Right atrium auricular region (tissue), 2 donors: ENCODE measurements at places on chromosomes 1 and 21. TPM values are rescaled to one million over a fixed set of nuclear protein-coding genes. Genes with fewer than 3 reads are reported as not detected.

DNA sequence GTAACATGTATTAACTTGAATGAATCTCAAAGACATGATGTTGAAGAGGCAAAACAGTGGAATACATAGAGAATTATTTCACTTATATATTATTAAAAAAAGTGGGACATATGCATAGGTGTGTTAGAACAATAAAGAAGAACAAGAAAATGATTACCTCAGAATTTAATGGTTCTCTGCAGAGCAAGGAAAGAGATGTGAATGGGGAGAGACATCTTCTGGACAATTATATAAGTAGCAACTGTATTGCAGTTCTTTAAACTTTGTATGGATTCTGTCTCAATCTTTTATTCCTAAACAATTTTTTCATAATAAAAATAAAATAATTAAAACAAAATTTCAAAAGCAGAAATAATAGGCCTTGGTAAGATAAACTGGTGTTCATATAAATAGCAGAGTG, 674.9 kb upstream of the ADGRL4 start:
- H3K36me3 ChIP-seq: no peaks in the 10 kb centered on the region
- H3K27ac ChIP-seq: no peak overlapping the region
- no peak overlapping the region for H3K4me3 ChIP-seq

Gene PATJ
- total RNA-seq: 37.9 TPM

GRCh38 chr1:2786329-2787162, 14.9 kb downstream of the TTC34 start:
- no peak overlapping the region for H3K27ac ChIP-seq
- H3K4me3 ChIP-seq: no peak overlapping the region
- H3K27me3 ChIP-seq: peaks cover 4% of the 10 kb centered on the region
- no peaks in the 10 kb centered on the region for H3K36me3 ChIP-seq
- no peak for DNase-seq

- H3K4me1 ChIP-seq: no peaks in the 10 kb centered on the region
- DNase-seq: no peak
- no peaks in the 10 kb centered on the region for H3K27me3 ChIP-seq
- no peak overlapping the region for H3K4me3 ChIP-seq
Observed at GRCh38 chr21:42565206-42565810, 51.7 kb downstream of the SLC37A1 start.

- H3K27me3 ChIP-seq: no peaks in the 10 kb centered on the region
- H3K36me3 ChIP-seq: no peaks in the 10 kb centered on the region
- no peaks in the 10 kb centered on the region for H3K4me1 ChIP-seq
- H3K4me3 ChIP-seq: no peak overlapping the region
Observed at GRCh38 chr1:76330991-76331603, 256.6 kb downstream of the ST6GALNAC3 start.

DNA sequence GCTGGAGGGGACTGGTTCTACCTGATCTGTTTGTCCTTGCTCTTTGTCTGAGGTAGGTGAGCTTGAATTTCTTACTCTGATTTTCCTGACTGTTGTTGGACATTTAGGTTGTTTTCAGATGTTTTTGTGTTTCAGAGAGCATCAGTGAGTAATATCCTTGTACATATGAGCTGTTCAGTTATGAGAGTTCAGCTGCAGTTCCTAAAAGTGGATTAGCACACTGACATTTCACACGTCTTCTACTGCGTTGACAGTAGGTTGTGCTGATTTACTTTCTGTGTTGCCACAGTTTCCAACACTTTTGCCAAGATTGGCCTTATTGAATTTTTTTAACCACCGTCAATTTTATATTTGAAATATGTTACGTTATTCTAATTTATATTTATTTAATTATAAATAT, 27.7 kb downstream of the CXADR start:
- H3K4me3 ChIP-seq: no peak overlapping the region
- H3K36me3 ChIP-seq: no peaks in the 10 kb centered on the region
- H3K27ac ChIP-seq: peak overlapping the region; percentile 11
- H3K4me1 ChIP-seq: no peaks in the 10 kb centered on the region
- no peaks in the 10 kb centered on the region for H3K27me3 ChIP-seq

DNA sequence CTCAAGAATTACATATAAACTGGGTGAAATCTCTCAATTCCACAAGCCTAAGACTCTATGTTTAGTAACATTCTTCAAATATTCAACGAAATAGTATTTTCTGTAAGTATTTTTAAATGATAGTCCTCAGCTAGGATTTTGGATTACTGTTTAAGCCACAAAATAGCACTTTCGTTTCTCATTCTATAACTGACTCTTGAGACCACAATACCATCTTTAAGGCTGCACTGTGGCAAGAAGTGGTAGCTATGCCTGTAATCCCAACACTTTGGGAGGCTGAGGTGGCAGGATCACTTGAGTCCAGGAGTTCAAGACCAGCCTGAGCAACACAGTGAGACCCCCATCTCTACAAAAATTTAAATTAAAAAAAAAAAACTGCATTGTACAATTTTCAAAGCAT, 126.7 kb downstream of the CDC42BPA start:
- H3K27ac ChIP-seq: no peak overlapping the region
- H3K36me3 ChIP-seq: no peaks in the 10 kb centered on the region
- H3K4me1 ChIP-seq: no peaks in the 10 kb centered on the region
- H3K4me3 ChIP-seq: no peak overlapping the region
- DNase-seq: no peak

DNA sequence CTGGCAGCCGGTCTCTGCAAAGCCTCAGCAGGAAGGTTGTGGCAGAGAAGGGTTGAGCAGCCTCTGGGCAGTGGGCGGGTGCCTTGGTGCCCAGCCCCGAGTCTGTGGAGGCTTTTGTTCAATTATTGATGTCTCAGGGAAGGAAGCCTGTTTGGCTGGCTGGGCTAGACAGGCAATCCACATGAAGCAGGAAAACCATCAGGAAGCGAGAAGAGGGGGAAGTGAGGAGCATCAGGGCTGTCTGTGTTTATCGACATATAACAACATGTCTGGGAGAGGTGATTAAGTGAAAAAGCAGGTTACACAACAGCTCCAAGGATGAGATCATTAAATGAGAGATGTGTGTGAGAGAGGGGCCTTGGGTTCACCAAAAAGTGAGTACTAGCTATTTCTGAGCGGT, 105.4 kb downstream of the UBE2U start:
- no peaks in the 10 kb centered on the region for H3K4me1 ChIP-seq
- no peak overlapping the region for H3K4me3 ChIP-seq
- no peaks in the 10 kb centered on the region for H3K27me3 ChIP-seq
- no peaks in the 10 kb centered on the region for H3K36me3 ChIP-seq
- no peak for DNase-seq

Gene PALMD
- 78.7 TPM for total RNA-seq

- no peak for DNase-seq
- no peaks in the 10 kb centered on the region for H3K36me3 ChIP-seq
- no peaks in the 10 kb centered on the region for H3K4me1 ChIP-seq
- H3K4me3 ChIP-seq: no peak overlapping the region
Observed at GRCh38 chr1:89360716-89361115, 3.1 kb upstream of the GBP6 start.

- no peaks in the 10 kb centered on the region for H3K36me3 ChIP-seq
- H3K27me3 ChIP-seq: no peaks in the 10 kb centered on the region
- no peak overlapping the region for H3K27ac ChIP-seq
- DNase-seq: no peak
- no peak overlapping the region for H3K4me3 ChIP-seq
Observed at GRCh38 chr1:183477986-183478781, 5.9 kb downstream of the SMG7 start.

- no peak for DNase-seq
- no peak overlapping the region for H3K27ac ChIP-seq
- no peaks in the 10 kb centered on the region for H3K36me3 ChIP-seq
Observed at GRCh38 chr21:26164311-26164710, 6.3 kb downstream of the APP start.

GRCh38 chr21:25896501-25897056, 161.8 kb downstream of the GABPA start:
- H3K4me3 ChIP-seq: no peak overlapping the region
- H3K27ac ChIP-seq: no peak overlapping the region
- DNase-seq: no peak

DNA sequence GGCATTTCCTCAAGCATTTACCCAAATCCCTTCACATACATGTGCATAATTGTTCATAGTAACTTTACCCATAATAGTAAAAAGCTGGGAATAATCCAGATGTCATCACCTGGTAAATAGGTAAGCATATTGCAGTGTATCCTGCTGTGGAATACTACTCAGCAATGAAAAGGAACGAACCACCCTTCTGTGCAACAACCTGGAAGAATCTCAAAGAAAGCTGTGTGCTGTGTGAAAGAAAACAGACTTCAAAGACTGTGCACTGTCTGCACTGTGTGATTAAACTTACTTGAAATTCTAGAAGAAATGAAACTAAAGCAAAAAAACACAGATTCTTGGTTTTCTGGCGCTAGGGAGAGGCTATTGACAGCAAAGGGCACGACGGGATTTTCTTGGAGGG, 13.5 kb downstream of the TFF2 start:
- H3K4me1 ChIP-seq: no peaks in the 10 kb centered on the region
- no peak for DNase-seq
- H3K36me3 ChIP-seq: no peaks in the 10 kb centered on the region
- H3K27me3 ChIP-seq: no peaks in the 10 kb centered on the region
- H3K27ac ChIP-seq: no peak overlapping the region

Gene CD5L
- total RNA-seq: 0.19 TPM

Gene C1orf122
- total RNA-seq: 71.5 TPM

- no peak overlapping the region for H3K4me3 ChIP-seq
- H3K27ac ChIP-seq: no peak overlapping the region
- H3K27me3 ChIP-seq: no peaks in the 10 kb centered on the region
- DNase-seq: no peak
- no peaks in the 10 kb centered on the region for H3K36me3 ChIP-seq
- H3K4me1 ChIP-seq: no peaks in the 10 kb centered on the region
Observed at GRCh38 chr1:157641177-157641576, 43.3 kb upstream of the FCRL4 start.

Gene OR2M7
- total RNA-seq: not detected

Gene GPR52
- 0.98 TPM for total RNA-seq

- no peak overlapping the region for H3K27ac ChIP-seq
- no peaks in the 10 kb centered on the region for H3K4me1 ChIP-seq
- no peaks in the 10 kb centered on the region for H3K27me3 ChIP-seq
- no peak for DNase-seq
- no peaks in the 10 kb centered on the region for H3K36me3 ChIP-seq
Observed at GRCh38 chr1:235017719-235018118, 110.9 kb downstream of the TOMM20 start.

GRCh38 chr1:76005765-76006164, 68.8 kb upstream of the ST6GALNAC3 start:
- DNase-seq: no peak
- H3K27ac ChIP-seq: no peak overlapping the region
- H3K4me1 ChIP-seq: no peaks in the 10 kb centered on the region
- no peaks in the 10 kb centered on the region for H3K27me3 ChIP-seq

DNA sequence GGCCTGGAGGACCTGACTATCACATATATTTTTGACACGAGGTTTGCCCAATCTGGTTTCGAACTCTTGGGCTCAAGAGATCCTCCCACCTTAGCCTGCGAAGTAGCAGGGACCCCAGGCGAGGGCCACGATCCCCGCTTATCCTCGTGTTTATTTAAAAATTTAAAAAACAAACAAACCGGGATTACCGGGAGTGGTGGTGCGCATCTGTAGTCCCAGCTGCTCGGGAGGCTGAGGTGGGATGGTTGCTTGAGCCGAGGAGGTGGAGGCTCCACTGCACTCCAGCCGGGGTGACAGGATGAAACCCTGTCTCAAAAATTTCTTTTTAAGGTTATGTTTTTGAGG, 452 bp upstream of the EXOSC10 start:
- peak overlapping the region; percentile 71 for H3K27ac ChIP-seq
- no peaks in the 10 kb centered on the region for H3K4me1 ChIP-seq
- peaks cover 18% of the 10 kb centered on the region for H3K36me3 ChIP-seq
- H3K27me3 ChIP-seq: no peaks in the 10 kb centered on the region

DNA sequence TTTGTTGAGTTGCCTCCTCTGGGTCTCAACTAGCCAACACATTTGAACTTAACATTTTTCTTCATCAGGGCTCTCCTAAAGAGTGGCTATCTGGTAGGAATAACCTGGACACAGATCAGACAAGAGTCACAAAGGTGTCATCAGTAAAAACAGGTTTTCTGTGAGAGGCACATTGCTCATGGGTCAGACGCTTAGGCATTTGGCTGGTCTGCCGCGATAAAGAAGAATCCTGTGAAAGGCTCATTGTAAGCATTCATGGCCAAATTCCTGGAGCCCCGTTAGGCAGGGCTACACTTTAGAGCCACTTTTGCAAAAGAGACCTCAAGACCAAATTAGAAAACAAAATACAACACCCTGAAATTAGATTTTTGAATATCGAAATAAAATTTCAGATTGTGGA, 64.2 kb upstream of the PDE4B start:
- no peaks in the 10 kb centered on the region for H3K36me3 ChIP-seq
- no peak overlapping the region for H3K27ac ChIP-seq
- no peaks in the 10 kb centered on the region for H3K4me1 ChIP-seq
- H3K4me3 ChIP-seq: no peak overlapping the region
- no peak for DNase-seq

Gene AMPD1
- total RNA-seq: not detected

- no peaks in the 10 kb centered on the region for H3K27me3 ChIP-seq
- H3K4me1 ChIP-seq: peaks cover 23% of the 10 kb centered on the region
- no peak overlapping the region for H3K4me3 ChIP-seq
- no peak overlapping the region for H3K27ac ChIP-seq
- H3K36me3 ChIP-seq: no peaks in the 10 kb centered on the region
- DNase-seq: no peak
Observed at GRCh38 chr1:178039891-178040290, 54.0 kb upstream of the RASAL2 start.
